ENCODE measurements at places on chromosomes 7 and 10.

DNA sequence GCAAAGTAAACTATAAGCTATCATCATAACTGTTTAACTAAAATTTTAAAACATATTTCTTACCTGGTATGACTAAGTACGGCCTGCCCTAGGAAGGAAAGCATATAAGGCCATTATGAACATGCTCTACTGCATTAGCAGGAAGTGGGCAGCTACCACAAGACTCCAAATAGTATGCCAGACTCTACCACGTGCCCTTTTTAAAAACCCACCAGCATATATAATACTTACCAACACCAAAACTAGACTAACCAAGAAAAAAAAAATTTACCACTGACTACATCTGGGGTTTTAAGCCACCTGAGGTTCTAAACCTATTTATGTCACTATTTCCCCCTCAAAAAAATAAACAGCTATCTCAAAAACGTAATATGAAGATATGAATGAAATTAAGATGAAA is 30.1 kb downstream of the NUDCD3 start:
- no peak for DNase-seq

DNA sequence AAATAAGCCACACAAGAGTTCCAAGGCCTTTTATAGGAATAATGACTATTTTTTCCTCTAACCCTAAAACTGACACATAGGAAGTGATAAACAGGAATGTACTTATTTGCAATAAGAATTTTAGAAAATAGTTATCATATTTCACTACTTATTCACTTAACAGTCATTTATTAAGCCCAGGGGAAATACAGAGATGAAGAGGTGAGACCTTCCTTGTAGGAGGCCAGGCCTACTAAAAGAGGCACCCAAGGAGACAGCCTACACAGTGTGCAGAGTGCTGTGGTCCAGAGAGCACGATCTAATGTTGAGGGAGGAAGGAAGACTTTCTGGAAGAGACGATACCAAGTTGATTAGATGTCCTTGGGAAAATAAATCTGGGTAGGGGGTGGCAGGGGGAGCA is 45.0 kb upstream of the PPP1R3C start:
- no peak for DNase-seq

- no peak for DNase-seq
Observed at GRCh38 chr7:112596260-112596659, 115.5 kb downstream of the LSMEM1 start.

DNA sequence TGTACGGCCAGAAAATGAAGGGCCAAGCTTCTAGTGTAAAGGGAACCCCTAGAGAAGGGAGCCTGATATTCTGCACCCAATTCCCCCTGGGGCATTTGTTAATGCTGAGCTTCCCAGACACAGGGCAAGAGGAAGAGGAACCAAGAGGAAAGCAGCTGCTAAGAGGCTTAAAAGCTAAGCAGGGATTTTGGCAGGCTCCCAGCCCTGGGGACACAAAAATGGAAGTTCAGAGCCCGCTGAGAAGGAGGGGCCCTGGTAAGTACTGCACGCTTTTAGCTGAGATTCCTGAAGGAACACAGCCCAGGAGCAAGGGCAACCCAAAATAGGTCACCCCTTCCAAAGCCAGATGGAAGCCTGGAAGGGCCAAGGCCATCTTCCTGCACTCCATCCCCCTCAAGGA is 387.3 kb upstream of the MGMT start:
- DNase-seq = no peak

DNA sequence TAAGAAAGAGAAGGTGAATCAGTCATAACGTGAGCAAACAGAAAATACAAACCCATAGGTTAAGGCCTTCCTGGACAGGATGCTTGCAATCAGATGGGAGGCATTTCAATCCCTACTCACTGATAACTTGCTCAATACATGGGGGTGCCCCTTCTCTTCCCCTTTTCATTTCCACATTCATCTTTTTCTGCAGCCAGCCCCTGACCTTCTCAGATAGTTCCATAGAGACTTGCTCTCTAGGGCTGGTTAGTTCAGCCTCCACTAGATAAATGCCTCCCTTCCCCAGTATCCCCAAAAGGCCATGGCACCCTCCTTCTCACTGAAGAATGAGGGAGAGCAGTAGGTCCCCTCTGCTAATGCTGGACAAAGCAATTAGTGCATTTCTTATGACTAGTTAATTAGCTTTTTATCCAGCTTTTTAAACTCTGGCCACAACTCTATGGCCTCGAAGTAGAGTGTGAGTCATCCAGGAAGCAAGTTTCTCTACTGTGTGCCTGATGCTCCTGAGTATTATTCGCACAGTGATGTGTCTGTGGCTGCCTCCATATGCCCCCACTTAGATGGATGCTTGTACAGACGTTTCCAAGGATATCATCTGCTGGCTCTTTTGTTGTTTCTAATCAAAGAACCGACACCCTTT is 12.7 kb downstream of the CHN2 start:
- no peak for DNase-seq

Data from MG63 (cell line).